ENCODE measurements at places on chromosomes 12 and 14.

DNA sequence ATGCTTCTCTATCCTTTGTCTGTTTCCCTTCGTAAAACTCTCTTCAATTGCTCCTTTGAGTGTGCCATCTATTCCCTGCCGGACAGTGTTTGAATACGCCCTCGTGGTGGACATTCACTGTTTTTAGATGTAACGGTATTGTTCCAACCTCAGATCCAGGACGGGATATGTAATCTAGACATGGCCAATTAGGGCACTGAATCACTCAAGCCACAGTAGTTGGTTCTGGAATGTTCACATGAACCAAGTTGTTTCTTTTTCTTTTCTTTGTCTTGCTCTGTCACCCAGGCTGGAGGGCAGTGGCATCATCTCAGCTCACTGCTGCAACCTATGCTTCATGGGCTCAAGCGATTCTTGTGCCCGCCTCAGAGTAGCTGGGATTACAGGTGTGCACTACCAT lies 204.2 kb upstream of the PLXNC1 start:
- DNase-seq: no peak

GRCh38 chr12:47023953-47024352 lies 55.5 kb upstream of the PCED1B start:
- no peak for DNase-seq

GRCh38 chr12:13178568-13179210 lies 17.8 kb upstream of the EMP1 start:
- DNase-seq: no peak

GRCh38 chr14:29926701-29927375 lies 809 bp downstream of the PRKD1 start:
- DNase-seq: peak; percentile 45

GRCh38 chr14:100731846-100732765 lies 5.4 kb downstream of the DLK1 start:
- no peak for DNase-seq

GRCh38 chr12:12210983-12211382 lies 55.9 kb downstream of the LRP6 start:
- DNase-seq: no peak

DNA sequence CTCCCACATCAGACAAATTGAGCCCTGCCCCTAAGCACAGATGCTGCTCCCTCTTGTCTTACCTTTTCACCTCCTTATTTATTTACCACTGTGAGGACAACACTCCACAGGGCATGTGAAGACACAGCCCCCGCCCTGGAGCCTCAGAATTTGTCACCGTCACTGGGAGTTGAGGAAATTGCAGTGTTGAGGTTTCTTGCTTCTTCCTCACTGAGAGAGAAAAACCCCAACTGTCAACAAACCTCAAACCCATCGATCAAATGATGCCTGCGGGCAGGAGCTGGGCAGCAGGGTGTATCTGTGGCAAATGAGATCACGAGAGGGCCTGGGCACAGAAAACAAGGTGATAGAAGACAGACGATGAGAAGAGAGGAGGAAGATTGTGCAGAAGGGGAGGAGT lies 30.5 kb upstream of the PLEKHG3 start:
- no peak for DNase-seq

DNA sequence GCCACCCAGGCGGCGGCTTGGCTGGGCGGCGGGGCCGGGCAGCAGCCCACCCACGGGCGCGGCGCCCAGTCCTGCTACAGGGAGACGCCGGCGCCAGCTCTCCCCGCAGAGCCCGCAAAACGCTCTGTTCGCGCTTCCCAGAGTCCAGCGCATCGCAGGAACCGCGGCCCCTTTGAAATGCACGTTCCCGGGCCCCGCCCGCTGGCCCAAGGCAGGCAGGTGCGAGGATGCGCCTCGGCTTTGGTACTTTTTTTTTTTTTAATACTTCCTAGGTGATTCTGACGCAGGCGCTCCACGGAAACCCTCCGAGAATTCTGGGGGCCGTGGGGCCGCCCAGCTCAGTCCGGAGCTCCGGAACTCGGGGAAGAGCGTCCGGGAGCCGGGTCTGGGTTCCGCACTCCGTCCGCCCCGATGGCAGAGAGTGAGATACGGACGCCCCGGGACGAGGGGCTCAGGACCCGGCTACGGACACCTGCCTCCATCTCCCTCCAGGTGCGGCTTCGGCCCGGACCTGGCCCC lies 483 bp downstream of the POC1B start:
- peak; percentile 75 for DNase-seq

DNA sequence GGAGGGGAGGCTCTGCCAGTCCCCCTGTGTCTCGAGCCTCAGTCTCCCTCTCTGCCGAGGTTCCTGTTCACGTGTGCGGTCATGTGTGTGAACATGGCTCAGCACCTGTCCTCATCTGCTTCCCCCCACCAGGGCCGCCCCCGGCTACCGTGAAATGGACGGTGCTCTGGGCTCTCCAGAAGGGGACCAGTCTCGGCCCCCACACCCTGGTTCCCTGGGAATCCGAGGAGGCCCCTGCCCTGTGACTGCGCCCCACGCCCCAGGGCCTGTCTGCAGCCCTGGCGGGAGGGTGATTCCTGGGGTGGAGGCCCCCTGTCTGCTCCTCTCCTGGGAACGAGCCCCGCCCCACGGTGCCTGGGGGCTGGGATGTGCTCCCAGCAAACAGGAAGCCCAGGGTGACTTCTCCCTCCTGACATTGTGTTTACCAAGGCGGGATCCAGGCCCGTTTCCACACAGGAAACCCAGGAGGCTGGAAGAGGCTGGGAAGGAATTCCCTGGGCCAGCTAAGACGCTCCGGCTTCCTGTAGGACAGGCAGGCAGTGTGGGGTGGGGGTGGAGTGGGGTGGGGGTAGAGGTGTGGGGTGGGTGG lies 46.6 kb downstream of the KIF26A start:
- DNase-seq: peak; percentile 35

GRCh38 chr12:94851396-94852028 lies 152.0 kb downstream of the NDUFA12 start:
- no peak for DNase-seq

GRCh38 chr14:88154926-88155325 lies 150.0 kb downstream of the GPR65 start:
- DNase-seq: no peak

DNA sequence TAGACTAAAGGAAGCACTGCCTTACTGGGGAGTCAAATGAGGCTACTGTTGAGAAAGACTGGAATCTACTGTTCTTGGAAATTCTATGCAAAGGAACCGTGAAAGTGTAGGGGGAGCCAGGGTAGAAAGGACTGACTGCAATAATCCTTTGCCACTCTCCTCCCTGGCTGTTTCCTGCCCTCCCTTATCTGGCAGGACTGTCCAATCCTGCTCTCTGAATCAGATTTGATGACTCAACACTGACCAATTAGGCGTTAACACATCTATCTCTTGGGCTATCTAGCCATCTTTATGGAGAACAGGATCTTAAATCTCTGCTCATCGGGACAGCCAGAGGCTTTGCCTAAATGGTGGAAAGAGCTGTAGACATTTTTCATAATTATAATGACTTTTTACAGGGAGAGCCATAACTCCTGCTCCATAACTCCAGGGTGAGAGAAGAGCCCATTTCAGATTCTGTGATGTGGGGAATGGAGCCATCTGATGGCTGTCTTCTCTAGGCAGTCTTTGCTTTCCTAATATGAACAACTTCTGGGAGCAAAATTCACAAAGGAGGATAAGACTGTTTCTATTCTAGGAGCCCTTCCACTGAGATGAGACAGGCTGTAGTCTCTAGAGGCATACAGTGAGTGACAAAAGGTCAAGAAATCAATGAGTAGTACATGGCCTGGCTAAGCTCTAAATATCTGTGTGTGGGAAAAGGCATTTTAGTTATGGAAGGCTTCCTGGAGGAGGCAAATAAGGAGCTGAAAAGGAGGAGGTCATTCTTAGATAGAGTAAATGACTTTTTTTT lies 68.9 kb upstream of the CISTR start:
- DNase-seq: no peak

DNA sequence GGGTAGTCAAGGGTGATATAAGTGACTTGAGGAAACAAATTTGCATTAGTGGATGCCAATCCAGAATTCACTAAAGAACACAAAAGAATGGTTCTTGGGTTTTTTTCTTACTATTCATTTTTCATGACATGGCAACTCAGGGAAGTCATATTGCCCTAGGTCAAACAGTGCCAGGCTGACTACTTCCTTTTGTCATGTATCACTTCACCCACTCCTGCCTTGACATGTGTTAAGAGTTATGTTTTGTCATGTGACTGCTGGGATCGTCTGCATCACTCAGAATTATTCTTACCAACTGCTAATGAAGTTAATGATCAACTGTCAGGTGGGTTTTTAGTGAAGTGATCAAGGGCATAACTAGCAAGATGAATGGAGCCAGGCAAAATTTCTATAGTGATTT lies 74.2 kb downstream of the PRORP start:
- no peak for DNase-seq

DNA sequence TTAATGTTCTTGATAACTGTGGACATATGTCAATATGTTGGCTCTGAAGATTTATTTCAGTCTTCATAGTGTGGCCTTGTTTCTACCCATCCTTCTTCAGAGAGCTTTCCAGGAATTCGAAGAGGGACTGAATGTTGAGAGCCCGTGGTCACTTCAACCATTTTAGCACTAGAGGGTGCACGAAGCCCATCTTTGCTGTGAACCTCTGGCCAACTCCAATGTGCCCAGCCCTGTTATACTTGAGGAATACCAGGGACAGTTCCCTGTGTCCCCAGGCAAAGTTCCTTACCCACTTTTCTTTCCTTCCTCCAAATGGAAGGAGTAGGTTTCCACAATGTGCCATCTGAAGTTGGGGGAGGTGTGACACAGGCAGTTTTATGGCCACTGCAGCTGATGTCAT lies 603.5 kb downstream of the RPL10L start:
- DNase-seq: no peak

- DNase-seq: peak; percentile 66
These were observed 1.3 kb downstream of the PRPH start for GRCh38 chr12:49296034-49296835.

GRCh38 chr14:45084946-45085346 lies 1.0 kb downstream of the PRPF39 start:
- DNase-seq: no peak

GRCh38 chr12:11749943-11750690 lies 100.6 kb downstream of the ETV6 start:
- DNase-seq: no peak

- DNase-seq: no peak
These were observed 33.5 kb upstream of the CERS5 start for GRCh38 chr12:50200552-50201273.

DNA sequence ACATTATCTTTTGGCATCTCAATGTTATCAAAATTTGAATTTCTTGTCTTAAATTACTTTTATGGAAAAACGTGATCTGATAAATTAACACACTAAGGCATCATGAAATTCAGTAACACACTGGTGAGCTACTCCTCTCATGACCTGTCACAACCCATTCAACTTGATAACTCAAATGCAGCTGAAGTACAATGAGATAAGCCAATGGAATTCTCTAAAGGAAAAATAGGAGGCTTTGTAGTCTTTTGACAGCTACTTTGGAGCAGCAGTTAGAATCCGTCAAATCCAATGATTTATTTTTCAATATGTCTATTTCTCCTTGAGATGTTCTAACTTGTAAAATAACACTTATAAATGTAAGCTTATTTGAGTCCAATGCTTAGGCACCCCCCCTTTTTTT lies 1029.4 kb downstream of the TRHDE start:
- DNase-seq: no peak

GRCh38 chr14:89681086-89682018 lies 264.3 kb upstream of the FOXN3 start:
- DNase-seq: peak; percentile 46

GRCh38 chr12:45627407-45628069 lies 102.0 kb upstream of the ARID2 start:
- DNase-seq: no peak

DNA sequence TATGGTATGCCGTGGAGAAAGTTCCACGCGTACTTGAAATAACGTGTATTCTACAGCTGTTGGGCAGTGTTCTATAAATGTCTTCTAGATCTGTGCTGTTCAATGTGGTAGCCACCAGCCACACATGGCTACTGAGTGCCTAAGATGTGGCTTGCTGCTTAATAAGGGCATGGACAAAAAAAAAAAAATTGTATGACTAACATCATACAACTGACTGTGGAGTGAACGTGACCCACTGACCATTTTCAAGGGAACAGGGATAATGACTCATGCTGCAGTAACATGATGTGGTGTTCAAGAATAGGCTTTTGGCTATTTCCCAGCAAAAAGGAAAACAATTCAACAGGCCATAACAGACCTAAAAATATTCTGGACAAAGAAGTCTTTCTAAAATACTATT lies 13.0 kb downstream of the ATG14 start:
- DNase-seq: no peak

DNA sequence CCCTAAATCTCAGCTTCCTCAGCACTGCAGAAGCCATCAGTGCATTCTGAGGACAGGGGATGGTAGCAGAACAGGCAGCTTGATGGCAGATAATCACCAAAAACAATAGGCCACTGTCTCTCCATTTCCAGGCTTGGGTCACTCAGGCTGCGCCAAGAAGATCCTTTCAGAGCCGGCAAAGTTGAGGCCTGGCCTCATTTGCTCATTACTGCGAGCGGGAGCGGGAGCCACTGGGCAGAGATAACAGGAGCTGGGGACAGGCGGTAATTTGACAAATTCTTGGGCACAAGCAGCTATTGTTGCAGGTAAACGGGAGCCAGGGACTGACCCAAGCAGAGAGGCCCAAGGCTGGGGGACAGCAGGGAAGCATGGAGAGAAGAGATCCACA lies 2.1 kb downstream of the MSI1 start:
- DNase-seq: no peak

DNA sequence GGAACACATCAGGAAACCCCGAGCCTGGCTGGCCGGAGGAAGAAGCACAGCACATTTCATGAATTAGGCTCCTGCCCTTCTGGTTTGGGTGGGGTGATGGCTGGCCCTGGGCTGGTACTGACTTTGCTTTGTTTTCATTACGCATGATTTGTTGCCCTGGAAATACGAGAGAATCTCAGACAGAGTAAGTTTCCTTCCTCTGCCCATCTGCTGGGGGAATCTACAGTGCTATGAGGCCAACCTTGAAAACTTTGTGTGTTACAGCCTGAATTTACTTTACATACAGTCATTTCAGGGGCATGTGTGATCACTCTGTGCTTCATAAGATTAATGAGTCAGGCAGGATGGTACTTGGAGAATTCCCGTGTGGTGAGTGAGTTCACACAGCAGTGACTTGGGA lies 20.5 kb upstream of the SLC5A8 start:
- DNase-seq: no peak
